ENCODE measurements at places on chromosomes 3 and 15.
A peak's percentile ranks its signal among the peaks of the same experiment; 100 is the strongest.

- DNase-seq, result no peak
Observed at GRCh38 chr3:24145981-24146822, 201.1 kb downstream of the NR1D2 start.

GRCh38 chr15:79028411-79028964 is 62.1 kb downstream of the RASGRF1 start:
- DNase-seq, result no peak

GRCh38 chr3:34889641-34890040 is 749.7 kb upstream of the ARPP21 start:
- DNase-seq, result no peak

- no peak for DNase-seq
Observed at GRCh38 chr3:127848131-127849129, 26.1 kb upstream of the MGLL start.

DNA sequence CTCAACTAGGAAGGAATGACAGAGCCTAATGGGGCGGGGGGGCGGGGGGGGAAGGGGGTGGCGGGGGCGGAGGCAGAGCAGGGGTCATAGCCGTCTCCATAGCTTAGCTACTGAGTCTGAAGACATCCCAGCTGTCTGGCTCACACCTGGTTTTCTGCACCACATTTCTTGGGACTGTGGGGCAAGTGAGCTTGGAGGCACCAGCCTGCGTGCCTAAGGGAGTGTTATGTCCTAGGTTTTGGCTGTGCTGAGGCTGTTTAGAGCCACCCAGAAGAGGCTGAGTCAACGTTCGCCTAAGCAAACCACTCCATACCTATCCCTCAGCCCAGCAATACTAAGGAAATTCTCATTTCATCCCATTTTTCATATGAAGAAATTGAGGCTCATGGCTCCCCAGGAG is 1.4 kb downstream of the IL17RD start:
- DNase-seq, result no peak

DNA sequence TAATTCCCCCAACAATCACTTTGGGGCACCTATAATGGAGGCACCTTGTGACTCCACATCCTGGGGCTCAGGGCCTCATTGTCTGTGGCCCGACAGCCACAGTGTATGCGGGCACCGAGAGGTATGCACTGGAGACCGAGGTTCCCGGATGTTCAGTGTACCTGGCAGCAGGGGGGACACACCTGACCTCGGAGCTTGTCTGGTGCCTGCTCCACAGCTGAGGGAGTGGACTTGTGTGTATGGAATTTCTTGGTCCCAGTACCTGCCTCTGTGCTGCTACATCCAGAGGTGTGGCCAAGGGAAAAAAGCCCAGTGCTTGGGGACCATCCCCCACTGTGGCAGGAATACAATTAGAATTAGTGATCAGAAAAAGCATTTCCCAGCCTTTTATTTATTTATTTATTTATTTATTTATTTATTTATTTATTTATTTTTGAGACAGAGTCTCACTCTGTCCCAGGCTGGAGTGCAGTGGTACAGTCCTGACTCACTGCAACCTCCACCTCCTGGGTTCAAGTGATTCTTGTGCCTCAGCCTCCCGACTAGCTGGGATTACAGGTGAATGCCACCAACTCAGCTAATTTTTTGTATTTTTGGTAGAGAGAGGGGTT is 8.8 kb upstream of the AEN start:
- DNase-seq, result no peak

GRCh38 chr3:21860082-21860475 is 109.1 kb upstream of the ZNF385D start:
- no peak for DNase-seq

DNA sequence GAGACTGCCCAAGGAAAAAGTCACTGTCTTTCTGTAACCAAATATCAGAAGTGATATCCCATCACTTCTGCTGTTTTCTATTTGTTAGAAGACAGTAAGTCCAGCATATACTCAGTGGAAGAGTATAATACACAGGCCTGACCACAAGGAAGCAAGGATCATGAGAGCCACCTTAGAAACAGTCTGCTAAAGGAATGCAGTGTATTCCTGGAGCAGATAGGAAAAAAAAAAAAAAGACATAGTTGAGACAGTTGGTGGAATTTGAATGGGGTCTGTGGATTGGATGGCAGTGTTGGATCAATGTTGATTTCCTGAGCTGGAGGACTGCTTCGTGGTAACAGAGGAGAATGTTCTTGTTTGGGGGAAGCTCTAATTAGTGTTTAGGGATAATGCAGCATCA is 26.5 kb upstream of the FBXL2 start:
- no peak for DNase-seq

DNA sequence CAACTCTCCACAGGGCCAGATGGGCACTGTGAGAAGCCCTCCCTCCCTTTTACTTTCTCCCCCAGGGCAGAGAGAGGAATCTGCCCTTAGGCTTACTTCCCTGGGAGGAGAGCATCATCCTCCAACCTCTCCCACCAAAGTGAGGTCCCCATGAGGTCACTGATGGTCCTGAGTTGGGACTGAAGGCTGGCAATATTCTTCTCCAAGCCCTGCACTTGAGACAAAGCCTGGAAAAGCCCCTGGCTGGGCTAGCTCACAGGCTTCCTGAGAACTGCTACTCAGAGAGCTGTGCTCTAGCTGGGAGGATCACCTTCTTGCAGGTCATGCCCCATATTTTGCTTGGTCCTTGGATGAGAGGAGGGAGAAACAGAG is 110.0 kb upstream of the MEF2A start:
- no peak for DNase-seq

DNA sequence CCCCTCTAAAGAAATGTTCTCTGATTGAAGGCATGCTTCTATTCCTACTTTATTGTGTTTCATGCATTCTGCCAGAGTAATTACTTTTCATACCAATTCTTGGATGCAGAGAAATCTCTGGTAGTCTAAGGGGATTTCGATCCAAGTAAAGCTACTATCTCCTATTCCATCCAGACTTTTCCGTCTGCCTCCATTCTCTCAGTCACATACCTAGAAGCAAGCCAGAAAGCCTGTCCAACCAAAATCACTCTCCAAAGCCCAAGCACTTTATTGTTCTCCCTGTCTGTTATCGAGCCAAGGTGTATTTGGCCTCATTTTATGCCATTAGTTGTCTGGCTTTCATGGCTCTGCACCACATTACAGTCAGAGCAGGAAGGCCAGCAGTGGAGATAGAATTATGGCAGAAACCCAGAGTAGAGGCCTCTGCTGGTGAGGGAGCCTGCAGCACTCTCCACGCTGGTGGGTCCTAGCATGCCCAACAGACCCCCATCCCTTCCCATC is 95.9 kb downstream of the SLC49A4 start:
- DNase-seq, result no peak

- DNase-seq, result no peak
Observed at GRCh38 chr3:87437765-87438164, 161.4 kb upstream of the POU1F1 start.

GRCh38 chr15:49902685-49903501 is 216.1 kb downstream of the ATP8B4 start:
- DNase-seq, result no peak

- no peak for DNase-seq
Observed at GRCh38 chr3:145333931-145334330, 827.1 kb downstream of the PLOD2 start.

DNA sequence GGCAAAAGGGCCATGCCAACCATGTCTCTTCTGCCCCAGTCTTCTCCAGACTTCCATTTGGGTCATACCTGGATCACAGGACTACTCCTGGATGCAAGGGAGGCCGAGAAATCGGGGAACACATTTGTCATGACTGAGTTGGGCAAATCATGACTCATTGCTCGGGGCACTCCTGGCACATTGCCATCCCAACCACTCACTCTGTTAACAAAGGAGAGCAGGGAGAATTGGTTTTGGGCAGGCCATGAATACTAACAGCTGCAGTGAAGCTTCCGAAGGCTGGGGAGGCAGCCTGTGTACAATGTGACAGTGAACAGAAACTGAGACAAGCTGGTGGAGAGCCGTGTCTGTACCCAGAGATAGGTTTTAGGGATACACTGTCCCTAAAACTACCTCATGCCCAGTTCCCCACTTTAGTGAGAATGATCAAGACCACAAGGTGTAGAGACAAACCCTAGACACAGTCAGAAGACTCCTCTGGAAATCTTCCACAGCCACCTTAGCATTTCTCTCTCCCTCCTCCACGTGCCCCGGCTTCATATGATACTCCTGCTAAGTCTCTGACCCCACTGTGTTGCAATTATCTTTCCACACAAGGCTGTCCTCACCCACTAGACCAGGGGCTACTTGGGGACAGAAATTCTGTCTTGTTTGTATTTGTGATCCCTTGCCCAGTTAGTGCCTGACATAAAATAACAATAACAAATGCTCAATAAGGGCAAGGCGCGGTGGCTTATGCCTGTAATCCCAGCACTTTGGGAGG is 10.5 kb upstream of the BUB1B start:
- no peak for DNase-seq

- DNase-seq, result no peak
Observed at GRCh38 chr3:116198087-116198486, 247.2 kb downstream of the LSAMP start.

DNA sequence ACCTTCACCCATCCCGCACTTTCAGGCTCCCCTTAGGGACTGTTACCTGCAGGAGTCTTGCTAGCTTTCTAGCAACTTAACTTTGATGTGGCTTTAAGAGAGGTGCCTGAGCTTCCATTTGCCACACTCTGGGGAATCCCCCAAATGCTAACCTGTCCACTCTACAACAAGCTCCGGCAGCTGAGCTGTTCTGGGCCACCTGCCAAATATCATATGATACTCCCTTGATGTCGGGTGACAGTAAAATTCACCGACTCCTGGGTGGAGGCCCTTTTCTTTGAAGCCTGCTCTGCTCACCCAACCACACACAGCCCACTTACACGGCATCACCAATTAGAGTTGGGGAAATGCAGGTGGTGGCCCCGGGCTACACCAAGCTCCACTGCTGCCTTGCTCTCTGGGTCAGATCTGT is 38.0 kb upstream of the XCR1 start:
- DNase-seq, result peak; percentile 71

- DNase-seq, result no peak
Observed at GRCh38 chr3:67012564-67012963, 14.5 kb downstream of the KBTBD8 start.

DNA sequence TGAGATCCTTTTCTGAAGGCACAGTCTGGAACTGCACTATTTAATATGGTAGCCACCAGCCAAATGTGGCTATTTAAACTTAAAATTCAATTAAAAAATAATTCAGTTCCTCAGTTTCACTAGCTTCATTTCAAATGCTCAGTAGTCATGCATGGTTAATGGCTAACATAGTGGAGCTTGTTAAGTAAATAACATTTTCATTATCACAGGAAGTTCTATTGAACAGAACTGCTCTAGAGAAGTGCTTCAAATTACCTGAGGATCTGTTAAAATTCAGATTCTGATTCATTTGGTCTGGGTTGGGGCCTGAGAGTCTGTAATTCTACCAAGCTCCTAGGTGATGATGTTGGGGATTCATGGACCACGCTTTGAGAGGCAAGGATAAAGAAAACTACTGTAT is 109.6 kb upstream of the THRB start:
- DNase-seq, result no peak

GRCh38 chr3:142890592-142890991 is 1.7 kb upstream of the PCOLCE2 start:
- no peak for DNase-seq

DNA sequence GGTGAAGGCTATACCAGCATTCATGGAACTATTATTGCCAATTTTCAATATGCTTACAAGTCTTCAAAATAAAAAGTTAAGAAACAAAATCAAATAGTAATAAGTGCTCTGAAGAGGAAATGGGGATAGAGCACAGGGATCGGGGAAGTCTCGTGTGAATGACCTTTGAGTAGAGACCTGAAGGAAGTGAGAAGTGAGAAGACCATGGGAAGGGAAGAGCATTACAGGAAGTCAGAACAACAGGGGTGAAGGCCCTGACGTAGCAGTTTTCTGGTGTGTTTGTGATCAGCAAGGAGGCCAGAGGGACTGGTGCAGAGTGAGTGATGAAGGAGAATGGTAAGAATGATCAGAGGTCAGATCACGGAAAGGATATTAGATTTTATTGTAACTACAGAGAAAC is 48.1 kb downstream of the STAC start:
- DNase-seq, result no peak

DNA sequence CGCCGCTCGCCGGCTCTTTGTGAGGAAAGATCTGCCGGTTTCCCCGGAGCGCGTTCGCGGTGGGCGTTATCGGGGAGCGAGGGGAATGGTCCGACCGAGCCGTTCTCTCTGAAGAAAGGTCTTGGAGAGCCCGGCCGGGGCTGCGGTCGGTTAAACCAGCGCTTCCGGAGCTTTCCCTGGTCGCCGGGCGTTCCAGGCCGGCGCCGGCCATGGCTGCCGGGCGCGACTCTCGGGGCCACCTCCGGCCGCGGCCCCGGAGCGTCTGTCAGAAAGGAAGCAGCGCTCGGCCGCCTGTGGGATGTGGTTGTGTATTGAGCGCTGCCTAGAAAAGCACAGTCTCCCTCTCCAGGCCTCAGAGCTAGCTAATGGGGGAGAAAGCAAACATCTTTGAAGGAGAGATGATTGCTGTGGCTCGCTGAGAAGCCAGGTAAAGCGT is 731 bp downstream of the FYTTD1 start:
- DNase-seq, result peak; percentile 65

DNA sequence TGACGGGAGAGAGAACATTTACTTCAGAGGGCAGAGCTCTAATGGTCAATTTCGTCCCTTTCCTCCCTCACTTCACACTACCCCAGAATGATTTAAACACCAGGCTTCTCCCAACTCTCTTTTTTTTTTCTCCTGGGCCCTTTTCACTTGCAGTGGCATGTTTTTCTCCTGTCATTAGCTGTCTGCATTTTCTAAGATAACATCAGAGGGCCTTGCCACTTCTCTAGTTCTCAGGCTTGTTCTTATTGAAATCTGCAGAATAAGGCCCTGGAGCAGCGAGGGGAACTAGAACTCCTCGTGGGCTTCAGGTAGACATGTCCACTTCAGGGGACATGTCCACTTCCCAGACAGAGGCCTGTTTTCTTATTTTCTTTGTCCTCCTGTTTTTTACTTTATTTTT is 514.4 kb upstream of the TBL1XR1 start:
- DNase-seq, result no peak

DNA sequence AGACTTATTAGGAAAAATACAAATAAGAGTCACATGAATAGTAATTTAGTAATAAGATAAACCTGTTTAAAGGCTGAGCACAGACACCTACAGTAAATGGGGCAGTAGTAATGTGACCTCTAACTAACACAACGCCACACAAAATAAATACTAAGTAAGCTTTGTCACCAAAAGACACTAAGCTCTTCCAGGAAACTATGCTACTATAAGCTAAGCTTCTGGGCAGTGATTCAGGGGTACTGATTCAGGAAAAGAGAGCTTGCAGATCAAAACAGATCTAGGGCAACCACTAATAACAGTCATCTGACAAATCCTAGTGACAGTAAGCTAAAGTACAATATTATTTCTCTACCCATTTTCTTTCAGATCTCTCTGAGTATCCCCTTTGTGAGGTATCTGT is 68.8 kb downstream of the PLOD2 start:
- no peak for DNase-seq
